ENCODE measurements at places on chromosomes 5 and 9. TPM values are rescaled to one million over a fixed set of nuclear protein-coding genes. Genes with fewer than 3 reads are reported as not detected.

- peaks cover 26% of the 10 kb centered on the region for H3K27me3 ChIP-seq
- DNase-seq, result no peak
- no peak overlapping the region for H3K4me3 ChIP-seq
- H3K4me1 ChIP-seq, result peaks cover 6% of the 10 kb centered on the region
These were observed 181.1 kb upstream of the SPEF2 start for GRCh38 chr5:35436400-35437057.

DNA sequence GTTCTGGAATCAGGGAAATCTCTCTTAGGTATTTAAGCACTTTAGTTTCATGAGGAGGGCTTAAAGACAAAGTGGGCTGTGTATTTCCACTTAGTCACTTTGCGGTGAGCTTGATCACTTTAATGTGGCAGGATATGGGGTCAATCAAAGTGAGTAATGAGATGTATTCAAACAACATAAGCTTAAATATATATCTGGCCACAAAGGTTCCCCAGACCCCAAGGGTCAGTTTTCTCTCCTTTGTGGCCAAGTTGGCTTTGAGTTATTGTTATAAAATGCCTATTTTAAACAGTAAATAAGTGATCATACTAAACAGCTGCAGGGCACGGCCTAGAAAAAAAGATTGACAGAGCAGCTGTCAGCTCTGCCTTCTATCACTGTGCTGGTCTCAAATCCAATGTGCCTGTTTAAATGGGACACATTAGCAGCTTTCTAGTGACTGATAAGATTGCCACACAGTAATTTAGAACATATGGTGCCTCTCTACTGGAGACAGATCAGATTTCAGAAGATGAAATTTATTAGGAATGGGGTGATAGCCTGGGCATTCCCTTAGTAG is 363.9 kb downstream of the AGTPBP1 start:
- peaks cover 16% of the 10 kb centered on the region for H3K27me3 ChIP-seq
- H3K4me3 ChIP-seq, result no peak overlapping the region
- no peak for DNase-seq
- H3K27ac ChIP-seq, result no peak overlapping the region
- H3K4me1 ChIP-seq, result no peaks in the 10 kb centered on the region

DNA sequence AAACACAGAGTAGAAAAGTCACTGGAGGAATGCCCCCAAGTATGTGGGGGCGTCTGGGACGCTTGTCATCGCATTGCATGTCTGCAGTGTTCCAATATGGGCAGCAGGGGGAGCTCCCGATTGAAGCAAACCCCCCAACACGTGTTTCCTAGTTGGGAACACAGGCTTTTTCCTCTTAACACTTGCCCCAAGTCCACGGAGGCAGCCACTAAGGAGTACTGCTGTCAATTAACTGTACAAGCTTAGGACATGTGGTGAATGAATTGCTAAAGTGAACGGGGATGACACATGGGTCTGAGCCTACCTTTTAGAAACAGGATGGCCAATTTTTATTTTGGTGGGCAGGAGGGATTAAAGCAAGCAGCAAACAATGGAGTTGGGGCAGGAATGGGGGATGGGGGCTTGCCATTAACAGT is 2.2 kb downstream of the GABRB2 start:
- H3K27me3 ChIP-seq, result peaks cover 62% of the 10 kb centered on the region
- H3K4me3 ChIP-seq, result no peak overlapping the region
- H3K27ac ChIP-seq, result no peak overlapping the region
- H3K4me1 ChIP-seq, result peaks cover 22% of the 10 kb centered on the region
- H3K36me3 ChIP-seq, result peaks cover 2% of the 10 kb centered on the region
- DNase-seq, result no peak

The LHX2 gene
- not detected for total RNA-seq

The SEMA6A gene
- total RNA-seq, result 4.9 TPM
